ENCODE measurements at places on chromosomes 3 and 15. TPM values are rescaled to one million over a fixed set of nuclear protein-coding genes. Genes with fewer than 3 reads are reported as not detected.

DNA sequence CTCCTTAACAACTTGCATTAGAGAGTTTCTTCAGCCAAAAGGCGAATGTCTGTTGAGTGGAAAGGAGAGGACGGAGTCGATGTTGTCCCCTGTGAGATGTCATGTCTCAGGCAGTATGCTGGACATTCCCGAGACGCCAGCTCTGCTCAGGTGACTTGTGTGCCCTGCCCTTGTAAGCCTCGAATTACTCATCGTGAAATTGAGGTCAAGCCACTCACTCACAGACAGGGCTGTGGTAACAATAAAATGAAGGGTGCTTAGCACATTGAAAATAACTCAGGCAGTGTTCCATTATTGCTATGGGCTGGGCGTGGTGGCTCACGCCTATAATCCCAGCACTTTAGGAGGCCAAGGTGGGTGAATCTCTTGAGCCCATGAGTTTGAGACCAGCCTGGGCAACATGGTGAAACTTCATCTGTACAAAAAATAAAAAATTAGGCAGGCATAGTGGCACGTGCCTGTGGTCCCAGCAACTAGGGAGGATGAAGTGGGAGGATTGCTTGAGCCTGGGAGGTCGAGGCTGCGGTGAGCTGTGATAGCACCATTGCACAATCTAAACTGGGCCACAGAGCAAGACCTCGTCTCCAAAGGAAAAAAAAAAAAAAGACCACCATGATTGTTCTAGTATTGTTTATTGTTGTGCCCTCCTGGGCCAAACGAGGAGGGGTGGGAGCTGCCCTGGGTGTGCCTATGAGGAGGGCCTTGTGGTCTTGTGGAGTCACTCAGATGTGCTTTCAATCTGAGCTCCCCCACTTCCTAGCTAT lies 214.4 kb downstream of the THSD4 start:
- H3K4me3 ChIP-seq, result no peak overlapping the region
- H3K4me1 ChIP-seq, result no peaks in the 10 kb centered on the region
- no peaks in the 10 kb centered on the region for H3K36me3 ChIP-seq
- H3K27me3 ChIP-seq, result no peaks in the 10 kb centered on the region

Gene USP50
- total RNA-seq, result not detected

Gene NOX5
- 0.16 TPM for total RNA-seq

- H3K27me3 ChIP-seq, result no peaks in the 10 kb centered on the region
- H3K4me1 ChIP-seq, result peaks cover 8% of the 10 kb centered on the region
- H3K4me3 ChIP-seq, result no peak overlapping the region
- no peak for DNase-seq
Observed at GRCh38 chr15:62904041-62904910, 138.3 kb upstream of the TPM1 start.

DNA sequence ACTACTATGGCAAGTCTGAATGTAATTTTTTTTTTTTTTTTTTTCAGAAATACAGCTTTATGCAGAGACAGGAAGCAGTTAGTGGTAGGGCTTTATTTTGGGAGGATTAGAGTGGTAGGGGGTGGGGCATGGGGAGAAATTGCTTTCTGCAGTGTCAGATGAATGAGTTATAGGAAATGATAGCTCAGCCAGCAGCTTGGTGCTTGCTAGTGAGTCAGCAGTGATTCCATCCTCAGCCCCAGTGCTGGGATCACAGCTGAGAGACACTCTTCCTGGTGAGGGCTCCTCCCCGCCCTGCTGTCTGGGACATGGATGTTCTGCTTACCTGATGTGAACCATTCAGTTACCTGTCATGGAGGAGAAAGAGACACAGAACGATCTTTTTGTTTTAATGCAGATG lies 39.6 kb downstream of the SEMA6D start:
- no peaks in the 10 kb centered on the region for H3K4me1 ChIP-seq
- no peak overlapping the region for H3K27ac ChIP-seq
- no peaks in the 10 kb centered on the region for H3K27me3 ChIP-seq
- DNase-seq, result peak; percentile 38

DNA sequence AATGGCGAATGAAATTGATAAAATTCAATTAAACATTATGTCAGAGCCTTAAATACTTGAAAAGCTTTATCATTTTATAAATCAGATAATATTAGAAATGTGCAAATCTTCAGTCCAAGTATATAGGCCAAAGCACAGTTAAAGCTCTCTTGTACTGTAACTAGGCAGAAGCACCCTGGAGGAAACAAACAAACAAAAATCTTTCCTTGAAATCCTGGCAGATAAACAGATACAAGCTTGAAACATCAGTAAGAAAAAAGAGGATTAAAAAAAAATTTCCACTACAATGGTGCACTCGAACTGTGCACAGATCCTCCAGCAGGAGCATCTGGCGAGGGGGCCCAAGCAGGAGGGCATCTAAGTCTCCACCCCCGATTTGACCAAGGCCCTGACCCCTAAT lies 166.6 kb downstream of the PLD1 start:
- H3K27ac ChIP-seq, result no peak overlapping the region
- no peaks in the 10 kb centered on the region for H3K36me3 ChIP-seq
- H3K4me1 ChIP-seq, result no peaks in the 10 kb centered on the region
- H3K27me3 ChIP-seq, result no peaks in the 10 kb centered on the region
- H3K4me3 ChIP-seq, result no peak overlapping the region

Gene CAMK2N2
- 1.0 TPM for total RNA-seq

DNA sequence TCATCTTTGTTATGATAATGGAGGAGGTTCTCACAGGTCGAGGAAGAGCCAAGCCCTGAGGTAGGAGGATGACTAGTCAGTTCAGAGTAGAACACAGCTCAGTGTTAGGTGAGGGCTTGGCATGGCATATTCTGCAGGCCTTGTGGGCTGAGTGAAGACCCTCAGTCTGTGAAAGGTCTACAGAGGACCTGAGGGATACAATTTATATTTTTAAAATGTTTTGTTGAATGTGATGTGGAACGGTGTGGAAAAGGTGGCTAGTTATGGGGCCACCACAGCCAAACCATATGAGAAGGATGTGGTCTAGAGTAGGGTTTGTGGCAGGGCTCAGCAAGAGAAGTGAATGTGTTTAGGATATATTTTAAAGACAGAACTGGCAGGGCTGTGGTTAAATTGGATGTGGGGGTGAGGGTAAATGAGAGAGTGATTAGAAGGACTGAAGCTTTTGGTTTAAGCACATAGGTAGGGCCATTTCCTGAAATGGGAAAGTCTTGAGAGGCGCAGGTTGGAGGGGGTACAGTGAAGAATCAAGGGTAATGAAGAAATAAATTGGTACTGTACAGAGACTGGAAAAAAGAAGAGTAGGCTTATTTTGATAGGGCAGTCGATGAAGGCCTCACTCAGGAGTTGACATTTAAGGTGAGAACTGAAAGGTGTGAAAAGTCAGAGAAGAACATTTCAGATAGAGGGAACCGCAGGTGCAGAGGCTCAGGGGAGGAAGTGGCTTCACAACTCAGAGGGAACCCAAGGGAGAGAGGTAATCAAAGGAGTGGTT lies 60.5 kb downstream of the SPTSSB start:
- H3K36me3 ChIP-seq, result no peaks in the 10 kb centered on the region
- no peaks in the 10 kb centered on the region for H3K27me3 ChIP-seq
- no peak overlapping the region for H3K27ac ChIP-seq
- H3K4me3 ChIP-seq, result no peak overlapping the region
- no peaks in the 10 kb centered on the region for H3K4me1 ChIP-seq

GRCh38 chr15:78453447-78453846 lies 15.4 kb downstream of the IREB2 start:
- no peak overlapping the region for H3K27ac ChIP-seq
- H3K27me3 ChIP-seq, result no peaks in the 10 kb centered on the region
- peaks cover 79% of the 10 kb centered on the region for H3K4me1 ChIP-seq
- DNase-seq, result no peak
- H3K36me3 ChIP-seq, result no peaks in the 10 kb centered on the region
- no peak overlapping the region for H3K4me3 ChIP-seq

- H3K4me1 ChIP-seq, result peaks cover 1% of the 10 kb centered on the region
- DNase-seq, result no peak
- no peaks in the 10 kb centered on the region for H3K27me3 ChIP-seq
- H3K36me3 ChIP-seq, result no peaks in the 10 kb centered on the region
- H3K27ac ChIP-seq, result no peak overlapping the region
Observed at GRCh38 chr15:58590926-58591325, 158.6 kb downstream of the ADAM10 start.

DNA sequence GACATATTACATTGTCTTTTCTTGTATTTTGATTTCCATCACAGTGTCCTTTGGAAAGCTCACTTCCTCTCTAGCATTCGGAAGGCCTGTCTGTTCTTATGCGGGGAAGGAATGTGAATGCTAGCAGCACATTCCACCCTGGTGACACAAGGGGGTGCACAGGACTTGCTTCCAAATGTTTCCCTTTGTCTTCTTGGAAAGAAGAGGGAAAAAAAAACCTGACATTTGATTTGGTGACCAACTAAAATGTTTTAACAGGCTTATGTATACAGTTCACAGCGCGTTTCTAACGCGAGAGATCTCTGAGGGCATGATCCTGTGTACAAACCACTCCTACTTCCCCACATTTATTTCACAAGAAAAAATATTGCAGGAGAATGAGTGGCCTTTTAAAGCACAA lies 107.6 kb upstream of the FXR1 start:
- no peak overlapping the region for H3K4me3 ChIP-seq
- no peak overlapping the region for H3K27ac ChIP-seq
- H3K4me1 ChIP-seq, result no peaks in the 10 kb centered on the region
- peak; percentile 26 for DNase-seq
- no peaks in the 10 kb centered on the region for H3K27me3 ChIP-seq

- H3K4me3 ChIP-seq, result no peak overlapping the region
- no peak overlapping the region for H3K27ac ChIP-seq
- no peak for DNase-seq
- no peaks in the 10 kb centered on the region for H3K27me3 ChIP-seq
- H3K36me3 ChIP-seq, result no peaks in the 10 kb centered on the region
- no peaks in the 10 kb centered on the region for H3K4me1 ChIP-seq
Observed at GRCh38 chr15:27865323-27865922, 233.7 kb downstream of the OCA2 start.

All from left lung (tissue), 14 donors.